ENCODE measurements at places on chromosomes 5 and 9.

GRCh38 chr5:16735101-16736060 lies 118.6 kb upstream of the RETREG1 start:
- no peak for DNase-seq

- peak; percentile 48 for DNase-seq
Measured at GRCh38 chr9:121213136-121213806, 11.6 kb upstream of the RAB14 start.

DNA sequence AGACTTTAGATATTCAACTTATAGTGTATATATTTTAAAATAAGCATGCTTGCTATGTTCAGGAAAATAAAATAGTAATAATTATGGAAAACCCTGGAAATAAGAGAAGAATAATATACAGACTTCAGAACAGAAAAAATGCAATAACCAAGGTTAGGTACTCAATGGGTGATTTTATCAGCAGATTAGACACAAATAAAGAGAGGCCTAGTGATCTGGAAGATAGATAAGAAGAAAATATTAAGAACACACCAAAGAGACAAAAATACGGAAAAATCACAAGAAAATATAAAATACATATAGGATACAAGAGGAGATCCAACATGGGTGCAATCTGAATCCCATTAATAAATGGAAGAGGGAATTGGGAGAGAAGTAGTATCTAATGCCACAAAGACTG lies 1348.5 kb upstream of the WWC1 start:
- no peak for DNase-seq

GRCh38 chr5:31983851-31984250 lies 190.3 kb downstream of the GOLPH3 start:
- DNase-seq = no peak

DNA sequence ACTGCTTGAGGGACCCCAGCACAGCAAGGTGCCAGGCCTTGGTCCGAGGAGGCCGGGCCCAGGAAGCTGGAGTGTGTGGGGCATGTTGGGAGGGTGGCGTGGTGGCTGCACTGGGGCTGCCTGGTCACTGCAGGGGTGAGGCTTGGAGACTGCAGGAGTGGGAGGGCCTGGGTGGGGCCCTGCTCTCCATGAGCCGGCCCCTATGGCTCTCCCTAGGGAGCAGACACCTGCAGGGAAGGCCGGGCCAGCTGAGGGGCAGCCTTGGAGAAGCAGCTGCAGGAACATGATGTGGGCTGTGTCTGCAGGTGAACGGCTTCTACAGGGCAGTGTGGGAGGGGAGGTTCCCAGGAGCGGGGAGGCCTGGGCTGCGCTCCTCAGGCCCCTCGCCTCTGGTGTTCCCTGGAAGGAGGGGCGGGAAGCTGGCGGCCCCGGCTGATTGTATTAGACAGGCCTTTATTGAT lies 41.7 kb upstream of the TMEM250 start:
- no peak for DNase-seq

All from activated T-helper 1 cell treated with anti-CD3 and anti-CD28 coated beads, Interleukin-2, amount 50 U/mL, for 16 hours (primary cell).